Kidney (tissue), 22 donors: ENCODE measurements at places on chromosomes 6 and 20.

- no peak overlapping the region for H3K4me3 ChIP-seq
- no peaks in the 10 kb centered on the region for H3K4me1 ChIP-seq
- no peaks in the 10 kb centered on the region for H3K27me3 ChIP-seq
- H3K27ac ChIP-seq, result no peak overlapping the region
Observed at GRCh38 chr6:52186480-52186879, 305 bp downstream of the IL17A start.

- H3K27ac ChIP-seq, result peak overlapping the region; percentile 20
- DNase-seq, result peak; percentile 48
- H3K27me3 ChIP-seq, result no peaks in the 10 kb centered on the region
- H3K4me3 ChIP-seq, result no peak overlapping the region
- H3K4me1 ChIP-seq, result no peaks in the 10 kb centered on the region
Observed at GRCh38 chr20:60138256-60139220, 180.3 kb downstream of the CDH26 start.

GRCh38 chr6:144292372-144292771 is 7.2 kb downstream of the UTRN start:
- no peaks in the 10 kb centered on the region for H3K4me1 ChIP-seq
- no peak for DNase-seq
- no peak overlapping the region for H3K4me3 ChIP-seq

DNA sequence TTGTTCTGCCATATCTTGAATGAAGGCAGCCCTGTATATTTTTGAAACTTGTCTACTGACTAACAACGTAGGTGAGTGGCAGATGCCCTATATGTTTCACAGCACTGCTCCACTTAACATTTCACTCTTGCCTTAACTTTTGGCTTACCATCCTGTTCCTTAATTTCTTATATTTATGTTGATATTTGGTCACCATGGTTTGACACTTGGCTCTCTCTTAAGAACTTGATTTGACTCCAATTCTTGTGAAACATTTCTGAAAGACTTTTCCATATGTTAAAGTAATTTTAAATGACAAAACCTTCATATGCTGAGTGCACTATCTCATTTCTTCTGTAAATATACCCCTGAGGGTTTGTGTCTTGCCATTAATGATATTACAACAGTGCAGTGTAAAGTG is 434.3 kb upstream of the IMPG1 start:
- no peak overlapping the region for H3K27ac ChIP-seq
- no peak for DNase-seq
- H3K4me3 ChIP-seq, result no peak overlapping the region
- no peaks in the 10 kb centered on the region for H3K27me3 ChIP-seq
- H3K36me3 ChIP-seq, result no peaks in the 10 kb centered on the region
- H3K4me1 ChIP-seq, result no peaks in the 10 kb centered on the region

- H3K4me1 ChIP-seq, result no peaks in the 10 kb centered on the region
- H3K27me3 ChIP-seq, result no peaks in the 10 kb centered on the region
- no peak overlapping the region for H3K27ac ChIP-seq
- no peak for DNase-seq
- no peaks in the 10 kb centered on the region for H3K36me3 ChIP-seq
Observed at GRCh38 chr6:64694356-64694755, 1012.7 kb downstream of the EYS start.

- no peaks in the 10 kb centered on the region for H3K4me1 ChIP-seq
- no peak for DNase-seq
- no peak overlapping the region for H3K27ac ChIP-seq
- no peak overlapping the region for H3K4me3 ChIP-seq
- H3K36me3 ChIP-seq, result no peaks in the 10 kb centered on the region
- no peaks in the 10 kb centered on the region for H3K27me3 ChIP-seq
Observed at GRCh38 chr6:79353226-79353625, 118.7 kb upstream of the HMGN3 start.

GRCh38 chr6:31831350-31832215 is 4.0 kb downstream of the HSPA1B start:
- DNase-seq, result no peak
- peak overlapping the region; percentile 84 for H3K4me3 ChIP-seq
- H3K4me1 ChIP-seq, result peaks cover 12% of the 10 kb centered on the region
- no peaks in the 10 kb centered on the region for H3K27me3 ChIP-seq

- no peaks in the 10 kb centered on the region for H3K27me3 ChIP-seq
- DNase-seq, result no peak
- peaks cover 30% of the 10 kb centered on the region for H3K4me1 ChIP-seq
- H3K4me3 ChIP-seq, result no peak overlapping the region
- H3K27ac ChIP-seq, result no peak overlapping the region
Observed at GRCh38 chr20:41044409-41045062, 15.9 kb downstream of the TOP1 start.

- H3K36me3 ChIP-seq, result no peaks in the 10 kb centered on the region
- H3K4me3 ChIP-seq, result no peak overlapping the region
- peak overlapping the region; percentile 24 for H3K27ac ChIP-seq
Observed at GRCh38 chr6:9540126-9540525, 874.7 kb downstream of the TFAP2A start.

GRCh38 chr6:20965276-20965675 is 431.0 kb downstream of the CDKAL1 start:
- H3K27me3 ChIP-seq, result no peaks in the 10 kb centered on the region
- DNase-seq, result no peak
- H3K4me3 ChIP-seq, result peak overlapping the region; percentile 36

- H3K4me1 ChIP-seq, result no peaks in the 10 kb centered on the region
- DNase-seq, result no peak
- H3K27me3 ChIP-seq, result no peaks in the 10 kb centered on the region
- H3K27ac ChIP-seq, result no peak overlapping the region
- H3K36me3 ChIP-seq, result no peaks in the 10 kb centered on the region
Observed at GRCh38 chr20:49965781-49966305, 16.9 kb upstream of the SNAI1 start.

DNA sequence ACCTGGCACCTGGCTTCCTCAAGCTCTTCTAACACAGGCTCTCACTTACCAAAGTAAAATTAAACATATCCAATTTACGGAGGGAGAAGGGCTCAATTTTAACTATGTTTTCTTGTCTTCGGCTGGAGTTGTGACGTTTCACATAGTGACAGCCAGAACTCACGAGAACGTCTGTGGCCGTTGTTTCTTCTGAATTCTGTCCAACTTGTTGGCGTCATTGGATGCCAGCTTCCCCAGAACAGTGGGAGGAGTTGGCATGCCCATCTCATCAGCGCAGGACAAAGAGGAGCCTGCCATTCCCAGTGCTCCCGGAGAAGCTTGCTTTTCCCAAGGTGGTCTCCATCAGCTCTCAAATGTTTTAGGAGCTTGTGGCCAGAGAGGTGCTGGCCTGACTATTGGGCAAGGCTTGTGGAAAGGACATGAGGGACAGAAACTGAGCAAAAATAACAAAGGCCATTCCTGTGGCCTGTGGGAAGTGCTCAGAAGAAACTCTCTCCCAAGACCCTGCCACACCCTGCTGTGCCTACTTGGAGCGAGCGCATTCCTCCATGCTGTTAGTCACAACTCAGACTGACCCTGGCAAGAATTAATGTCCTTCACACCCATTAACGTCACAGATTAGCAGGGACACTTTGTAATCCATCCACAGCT is 265.4 kb upstream of the CDH4 start:
- DNase-seq, result no peak
- H3K27ac ChIP-seq, result no peak overlapping the region
- H3K27me3 ChIP-seq, result no peaks in the 10 kb centered on the region
- no peaks in the 10 kb centered on the region for H3K36me3 ChIP-seq

DNA sequence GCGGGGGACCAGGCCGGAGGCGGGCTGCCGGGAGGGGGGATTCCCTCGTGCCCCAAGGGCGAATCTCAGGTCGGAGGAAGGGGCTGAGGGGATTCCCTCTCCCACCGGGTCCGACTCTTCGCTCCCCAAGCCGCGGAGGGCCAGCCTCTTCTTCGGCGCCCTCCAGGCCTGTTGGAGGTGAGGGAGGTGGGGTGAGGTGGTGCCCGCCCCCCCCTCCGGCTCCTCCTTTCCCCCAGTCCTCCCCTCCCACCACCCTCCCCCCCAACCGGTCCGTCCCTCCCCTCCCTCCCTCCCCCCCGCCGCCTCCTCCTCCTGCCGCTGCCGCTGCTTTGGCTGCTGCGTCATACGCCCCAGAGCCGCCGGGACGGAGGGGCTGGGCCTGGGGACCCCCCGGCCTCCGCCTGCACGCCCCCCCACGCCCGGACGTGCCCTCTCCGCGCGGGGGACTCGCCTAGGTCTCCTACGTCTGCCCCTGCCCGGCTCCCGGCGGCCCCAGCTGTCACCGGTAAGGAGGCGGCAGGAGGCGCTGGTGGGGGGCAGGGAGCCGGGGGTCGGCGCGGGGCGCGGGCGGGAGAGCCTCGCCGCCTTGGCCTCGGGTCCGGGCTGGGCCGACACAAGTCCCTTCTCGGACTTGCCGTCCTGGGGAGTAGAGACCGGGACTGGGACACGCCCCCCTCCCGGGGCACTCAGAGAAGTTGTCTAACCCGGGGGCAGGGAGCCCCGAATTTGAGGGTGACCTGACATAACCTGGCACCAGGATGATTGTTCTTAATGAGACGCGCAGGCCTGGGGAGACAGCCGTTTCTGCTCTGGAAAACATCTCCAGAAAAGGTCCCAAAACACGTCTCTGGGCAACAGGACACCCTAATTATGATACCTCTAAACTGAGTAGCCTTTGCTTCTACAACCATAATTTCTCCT is at the start of gene PHF1:
PHF1 (plus strand) TSS at position 304 of the 921 bp plus-strand sequence. CDS start 1,250 bp downstream, outside the sequence.
- no peaks in the 10 kb centered on the region for H3K27me3 ChIP-seq
- peak within 1 kb of the TSS; percentile 95 for H3K27ac ChIP-seq
- no peaks in the 10 kb centered on the region for H3K4me1 ChIP-seq
- DNase-seq, result no peak

GRCh38 chr6:125700581-125701353 is 48.7 kb upstream of the HEY2 start:
- H3K36me3 ChIP-seq, result no peaks in the 10 kb centered on the region
- no peak for DNase-seq
- no peak overlapping the region for H3K4me3 ChIP-seq
- peaks cover 11% of the 10 kb centered on the region for H3K4me1 ChIP-seq
